CD4-positive, alpha-beta T cell treated with Interleukin-4 for 1 hour (primary cell): ENCODE measurements at places on chromosomes 7 and 10.

DNA sequence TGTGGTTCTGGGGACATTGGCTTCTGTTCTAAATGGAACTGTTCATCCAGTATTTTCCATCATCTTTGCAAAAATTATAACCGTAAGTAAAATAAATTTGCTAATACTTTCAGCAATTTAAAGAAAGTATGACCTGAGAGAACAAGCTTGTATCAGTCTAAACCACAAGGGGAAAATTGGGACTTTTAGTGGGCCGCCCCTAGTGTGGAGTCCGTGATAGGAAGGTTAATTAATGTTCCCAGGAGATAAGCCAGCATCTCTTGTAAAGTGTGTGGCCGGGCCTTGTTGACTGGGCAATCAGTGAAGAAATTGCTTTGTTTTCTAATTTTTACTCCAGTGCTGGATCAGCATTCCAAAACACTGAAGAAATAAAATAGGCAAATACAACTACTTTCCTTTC, 83.0 kb downstream of the ABCB5 start:
- DNase-seq: no peak

DNA sequence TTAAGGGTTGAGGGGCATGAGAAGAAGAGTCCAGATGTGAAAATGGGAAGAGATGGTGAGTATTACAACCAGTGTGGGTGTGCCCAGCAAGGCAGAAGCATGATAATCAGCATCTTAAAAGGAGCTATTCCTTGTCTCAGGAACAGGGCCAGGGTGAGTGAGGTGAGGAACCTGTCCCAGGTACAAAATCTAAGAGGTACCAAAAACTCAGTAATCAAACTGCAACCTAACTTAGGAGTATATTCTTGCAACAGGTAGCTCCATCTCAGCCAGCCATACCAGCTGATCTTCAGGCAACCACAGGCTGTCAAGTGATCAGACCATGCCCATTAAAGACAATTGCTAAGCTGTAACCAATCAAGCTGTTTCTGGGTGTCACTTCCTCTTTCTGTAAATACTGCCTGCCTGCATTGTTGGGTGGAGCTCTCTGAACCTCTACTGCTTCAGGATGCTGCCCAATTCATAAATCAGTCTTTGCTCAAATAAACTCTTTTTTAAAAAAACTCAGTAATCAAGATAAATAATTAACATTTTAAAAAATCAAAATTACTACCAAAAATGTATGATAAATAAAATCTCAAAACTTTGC, 7.4 kb downstream of the KEL start:
- no peak for DNase-seq

DNA sequence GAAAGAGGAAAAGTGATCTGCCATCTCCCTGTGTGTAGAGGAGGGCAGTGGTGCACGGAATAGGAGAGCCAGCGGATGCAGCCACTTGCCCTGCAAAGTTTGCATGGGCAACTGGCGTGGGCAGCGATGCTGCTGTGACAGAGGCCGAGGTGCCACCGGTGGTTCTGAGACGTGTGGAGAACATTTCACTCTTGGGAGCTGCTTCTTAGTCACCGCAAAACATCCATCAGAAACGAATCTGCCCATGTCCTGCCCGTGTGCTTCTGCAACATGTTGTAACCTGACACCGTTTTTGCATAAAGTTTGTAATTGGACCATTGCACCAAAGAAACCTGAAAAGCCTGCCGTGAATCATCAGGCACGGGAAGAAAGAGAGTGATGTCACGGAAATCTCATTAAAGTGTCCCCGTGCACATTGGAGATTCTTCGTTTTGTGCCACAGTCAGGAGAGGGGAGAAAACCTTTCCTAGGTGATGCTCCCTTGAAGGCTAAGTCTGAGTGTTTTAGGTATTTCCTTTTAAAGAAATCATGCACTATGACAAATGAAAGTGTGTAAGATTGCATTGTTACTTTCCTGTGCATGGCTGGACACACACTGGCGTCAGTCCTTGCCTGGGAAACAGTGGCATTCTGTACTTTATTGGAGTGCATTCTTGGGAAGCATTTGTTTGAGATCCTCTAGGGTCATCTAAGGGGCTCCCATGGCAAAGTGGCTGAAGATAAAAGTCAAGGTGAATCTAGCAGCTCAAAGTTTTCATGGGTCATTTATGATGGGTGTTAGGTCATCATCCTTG, 302.6 kb downstream of the KLF6 start:
- DNase-seq: peak; percentile 29

- no peak for DNase-seq
Observed at GRCh38 chr7:149229526-149229925, 9.9 kb upstream of the ZNF212 start.

GRCh38 chr10:88540351-88540750, 42.8 kb downstream of the RNLS start:
- no peak for DNase-seq

DNA sequence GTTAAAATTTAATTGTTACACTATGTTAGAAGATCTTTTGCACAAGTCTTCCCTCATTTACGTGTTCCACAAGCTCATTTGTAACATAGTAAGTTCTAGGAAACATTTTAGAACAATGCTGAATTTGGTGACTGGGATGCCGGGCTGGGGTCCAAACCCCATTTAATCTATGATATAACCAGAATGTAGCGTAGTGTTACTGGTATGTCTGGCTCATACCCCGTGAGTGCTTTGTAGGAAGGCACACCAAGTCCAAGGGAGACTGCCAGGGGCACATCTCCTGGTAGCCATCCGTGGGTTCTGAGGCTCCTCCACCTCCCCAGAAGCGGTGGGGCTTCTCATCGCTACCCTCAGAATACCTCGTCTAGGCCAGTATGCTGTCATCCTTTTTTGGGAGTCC, 21.3 kb upstream of the TMEM236 start:
- DNase-seq: no peak

DNA sequence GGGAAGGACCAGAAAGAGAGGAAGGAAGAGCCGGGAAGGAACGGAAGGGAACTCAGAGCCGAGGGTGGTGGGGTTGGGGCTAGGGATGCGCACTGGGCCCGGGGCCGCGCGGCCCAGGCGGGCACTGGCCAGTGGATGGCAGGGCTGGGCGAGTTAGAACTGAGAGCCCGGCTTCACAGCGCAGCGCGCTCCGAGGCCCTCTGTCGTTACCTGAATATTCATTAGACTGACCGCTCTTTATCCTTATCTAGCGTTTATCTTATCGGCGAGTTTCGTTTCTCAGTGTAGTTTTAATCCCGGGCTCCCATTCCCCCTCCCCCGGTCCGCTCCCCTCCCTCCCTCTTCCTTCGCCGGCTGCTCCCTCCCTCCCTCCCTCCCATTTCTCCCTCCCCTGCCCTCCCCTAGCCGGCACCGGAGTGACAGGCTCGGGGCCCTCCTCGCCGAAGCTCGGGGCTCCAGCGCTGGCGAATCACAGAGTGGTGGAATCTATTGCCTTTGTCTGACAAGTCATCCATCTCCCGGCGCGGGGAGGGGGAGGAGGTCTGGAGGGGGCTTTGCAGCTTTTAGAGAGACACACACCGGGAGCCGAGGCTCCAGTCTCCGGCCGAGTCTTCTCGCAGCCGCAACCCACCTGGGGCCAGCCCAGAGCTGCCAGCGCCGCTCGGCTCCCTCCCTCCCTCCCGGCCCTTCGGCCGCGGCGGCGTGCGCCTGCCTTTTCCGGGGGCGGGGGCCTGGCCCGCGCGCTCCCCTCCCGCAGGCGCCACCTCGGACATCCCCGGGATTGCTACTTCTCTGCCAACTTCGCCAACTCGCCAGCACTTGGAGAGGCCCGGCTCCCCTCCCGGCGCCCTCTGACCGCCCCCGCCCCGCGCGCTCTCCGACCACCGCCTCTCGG, at the start of gene PAX2:
Gene PAX2 (plus strand): TSS at position 596 of the 895 bp plus-strand sequence. CDS start 679 bp downstream, outside the sequence.
- DNase-seq: no peak
